Activated CD4-positive, alpha-beta T cell treated with anti-CD3 and anti-CD28 coated beads, Interleukin-2, amount 50 U/mL, for 24 hours (primary cell): ENCODE measurements at places on chromosomes 2 and 18.

DNA sequence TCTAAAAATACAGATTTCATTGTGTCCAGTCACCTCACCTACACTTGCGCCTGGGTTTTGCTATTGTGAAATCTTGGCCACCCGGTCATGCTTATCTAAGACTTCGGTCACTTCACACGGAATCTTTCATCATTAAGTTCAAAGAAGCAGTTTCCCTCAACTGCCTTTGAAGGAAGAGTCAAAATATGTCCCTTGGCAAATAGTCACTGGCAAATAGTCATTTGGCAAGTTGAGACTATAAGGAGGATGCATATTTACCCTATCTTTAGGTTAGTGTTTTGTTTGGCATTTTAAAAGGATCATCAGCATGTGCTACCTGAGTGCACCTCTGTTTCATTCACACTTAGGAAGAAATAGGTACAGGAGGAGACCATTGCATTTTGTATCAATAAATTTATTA is 95.9 kb downstream of the FEZ2 start:
- no peak for DNase-seq

DNA sequence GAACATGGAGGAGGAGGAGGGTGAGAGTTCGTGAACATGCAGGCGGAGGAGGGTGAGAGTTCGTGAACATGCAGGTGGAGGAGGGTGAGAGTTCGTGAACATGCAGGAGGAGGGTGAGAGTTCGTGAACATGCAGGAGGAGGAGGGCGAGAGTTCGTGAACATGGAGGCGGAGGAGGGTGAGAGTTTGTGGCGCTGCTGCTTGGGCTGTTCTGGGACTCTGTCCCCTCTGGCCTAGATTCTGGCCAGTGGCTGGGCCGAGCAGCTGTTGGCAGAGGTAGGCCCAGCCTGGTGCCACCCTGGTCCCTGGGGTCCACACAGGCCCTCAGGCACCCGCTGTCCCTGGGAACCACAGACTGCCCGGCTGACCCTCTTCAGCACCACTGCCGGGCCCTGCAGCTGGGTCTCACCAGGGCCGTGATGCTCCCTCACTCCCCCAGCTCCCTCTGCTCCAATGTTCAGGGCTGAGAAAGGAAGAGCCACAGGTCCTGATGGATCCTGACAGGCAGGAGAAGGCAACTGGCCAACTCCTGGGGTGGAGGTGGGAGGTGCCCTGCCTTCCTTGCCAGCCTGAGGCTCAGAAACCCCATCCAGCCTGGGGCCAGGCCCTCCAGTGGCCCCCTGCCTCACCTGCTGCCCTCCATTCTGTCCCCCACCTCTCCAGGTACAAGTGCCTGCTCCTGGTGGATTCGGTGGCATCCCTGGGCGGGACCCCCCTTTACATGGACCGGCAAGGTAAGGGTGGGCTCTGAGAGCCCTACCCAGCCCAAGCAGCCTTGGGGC is 3.9 kb downstream of the AGXT start:
- no peak for DNase-seq

DNA sequence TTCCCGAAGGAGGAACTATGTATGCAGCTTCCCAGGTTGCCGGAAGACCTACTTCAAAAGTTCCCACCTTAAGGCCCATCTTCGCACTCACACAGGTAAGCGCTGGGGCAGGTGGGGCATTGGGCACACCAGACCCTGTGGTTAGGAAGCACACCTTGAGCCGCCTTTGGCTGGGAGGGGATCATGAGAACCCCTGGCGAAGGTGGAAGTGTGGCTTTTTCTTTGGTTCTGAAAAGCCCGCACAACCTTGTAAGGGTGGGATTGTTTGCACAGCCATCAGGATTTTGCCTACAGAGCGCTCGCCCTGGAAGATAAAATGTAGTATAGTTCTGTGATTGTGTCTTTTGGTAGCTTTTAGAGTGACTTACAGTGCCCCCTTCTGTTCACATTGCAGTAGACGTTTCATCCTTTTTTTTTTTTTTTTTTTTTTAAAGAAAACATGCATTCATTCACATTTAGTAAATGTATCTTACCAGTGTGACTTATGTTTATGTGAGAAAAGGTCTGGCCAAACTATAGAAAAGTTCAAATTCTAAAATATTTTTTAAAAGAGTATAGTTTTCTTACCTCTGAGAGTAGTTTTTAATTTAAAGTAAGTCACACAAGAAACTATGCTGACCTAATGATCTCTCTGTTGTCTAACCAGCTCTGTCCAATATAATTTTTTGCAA is 5.3 kb downstream of the KLF11 start:
- DNase-seq = no peak

GRCh38 chr18:77113361-77114151 is 19.0 kb downstream of the MBP start:
- DNase-seq = no peak

GRCh38 chr2:228556717-228557116 is 375.2 kb upstream of the SPHKAP start:
- DNase-seq = no peak

- no peak for DNase-seq
Observed at GRCh38 chr2:195652911-195653310, 4.1 kb upstream of the SLC39A10 start.

GRCh38 chr2:121677855-121678254 is 28.6 kb upstream of the CLASP1 start:
- DNase-seq = no peak

GRCh38 chr18:26519114-26519513 is 29.2 kb downstream of the KCTD1 start:
- no peak for DNase-seq
